ENCODE measurements at places on chromosomes 12 and 14.

- DNase-seq: no peak
These were observed 1.5 kb downstream of the MYF6 start for GRCh38 chr12:80708975-80709328.

GRCh38 chr14:22105624-22106006 is 432.0 kb upstream of the OR4E1 start:
- DNase-seq: no peak

DNA sequence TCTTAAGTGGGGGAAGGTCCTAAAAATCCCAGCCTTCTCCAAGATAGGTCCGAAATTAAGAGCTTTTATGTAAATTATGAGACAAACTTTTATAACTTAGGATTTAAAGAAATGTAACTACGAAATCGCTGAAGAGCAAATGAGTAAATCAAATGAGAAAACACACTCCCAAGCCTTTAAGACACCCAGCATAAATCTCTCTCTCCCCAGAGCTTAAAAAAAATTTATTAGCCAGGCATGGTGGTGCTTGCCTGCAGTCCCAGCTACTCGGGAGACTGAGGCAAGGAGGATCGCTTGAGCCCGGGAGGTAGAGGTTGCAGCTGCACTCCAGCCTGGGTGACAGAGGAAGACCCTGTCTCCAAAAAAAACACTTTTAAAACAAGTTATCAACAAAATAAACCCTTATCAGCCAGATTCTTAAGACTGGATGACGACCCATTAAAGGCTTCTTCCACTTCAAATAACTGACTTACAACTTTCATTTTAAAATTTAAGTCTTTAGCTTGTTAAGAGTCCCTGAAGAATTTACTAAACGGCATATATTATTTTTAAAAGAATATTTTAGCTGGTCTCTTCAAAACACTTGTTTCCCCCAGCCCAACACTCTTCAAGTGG is 3.2 kb downstream of the PTGES3 start:
- no peak for DNase-seq

GRCh38 chr12:66550626-66551025 is 128.2 kb downstream of the GRIP1 start:
- no peak for DNase-seq

GRCh38 chr12:6337958-6338433 is 3.9 kb downstream of the TNFRSF1A start:
- no peak for DNase-seq

- DNase-seq: no peak
These were observed 20.7 kb downstream of the IFT43 start for GRCh38 chr14:76006253-76006652.
